GF-D8 (cell line): ENCODE measurements at places on chromosomes 4 and X.

- no peak for DNase-seq
Observed at GRCh38 chr4:181475781-181476507, 767.3 kb upstream of the TENM3 start.

GRCh38 chr4:84495794-84496261, 3.3 kb downstream of the NKX6-1 start:
- DNase-seq: no peak

DNA sequence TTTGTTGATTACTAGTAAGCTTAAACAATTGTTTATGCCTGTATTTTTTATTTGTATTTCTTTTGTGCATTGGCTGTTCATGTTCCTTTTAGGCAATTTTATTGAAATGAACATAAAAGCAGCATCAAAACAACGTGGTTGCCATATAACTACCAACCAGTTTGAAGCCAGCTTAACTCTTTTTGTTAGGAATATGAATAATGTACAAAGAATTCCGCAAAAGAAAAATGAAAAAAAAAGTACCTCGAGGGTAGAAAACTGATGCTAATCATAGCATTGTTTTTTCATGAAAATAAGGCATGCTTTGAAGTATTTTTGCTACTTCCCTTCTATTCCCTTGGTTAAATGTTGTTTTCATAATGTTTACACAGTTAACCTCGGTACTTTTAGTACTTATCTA, 1024.0 kb upstream of the SLIT2 start:
- DNase-seq: no peak

DNA sequence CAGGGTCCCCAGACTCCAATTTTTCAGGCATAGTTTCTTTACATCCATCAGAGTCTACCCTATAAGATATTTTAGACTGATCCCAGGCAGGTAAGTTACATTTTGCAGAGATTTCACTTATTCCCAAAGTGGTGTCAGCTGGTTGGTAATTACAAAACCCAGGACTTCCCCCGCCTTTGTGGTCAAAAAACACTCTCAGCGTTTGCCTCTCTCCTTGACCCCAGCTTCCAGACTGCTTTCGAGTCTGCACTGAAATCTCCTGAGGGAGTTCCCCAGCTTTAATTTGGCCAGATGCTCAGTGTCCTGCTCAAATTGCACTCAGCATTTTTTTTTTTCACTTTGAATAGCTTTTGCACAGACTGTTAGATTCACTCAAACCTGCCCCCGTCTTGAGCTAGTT, 11.2 kb upstream of the AMOT start:
- no peak for DNase-seq

DNA sequence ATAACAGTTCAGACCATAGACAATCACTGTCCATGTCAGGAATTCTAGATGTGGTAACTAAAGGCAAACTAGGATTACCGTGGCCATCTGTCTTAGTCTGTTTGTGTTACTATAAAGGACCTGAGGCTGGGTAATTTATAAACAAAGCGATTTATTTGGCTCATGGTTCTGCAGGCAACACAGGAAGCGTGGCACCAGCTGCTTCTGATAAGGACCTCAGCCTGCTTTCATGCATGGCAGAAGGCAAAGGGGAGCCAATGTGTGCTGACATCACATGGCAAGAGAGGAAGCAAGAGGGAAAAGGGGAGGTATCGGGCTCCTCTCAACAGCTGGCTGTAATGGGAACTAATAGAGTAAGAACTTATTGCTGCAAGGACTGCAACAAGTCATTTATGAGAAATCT, 376.7 kb downstream of the GPM6A start:
- peak; percentile 14 for DNase-seq

GRCh38 chr4:48329976-48330375, 11.4 kb upstream of the SLAIN2 start:
- DNase-seq: no peak

DNA sequence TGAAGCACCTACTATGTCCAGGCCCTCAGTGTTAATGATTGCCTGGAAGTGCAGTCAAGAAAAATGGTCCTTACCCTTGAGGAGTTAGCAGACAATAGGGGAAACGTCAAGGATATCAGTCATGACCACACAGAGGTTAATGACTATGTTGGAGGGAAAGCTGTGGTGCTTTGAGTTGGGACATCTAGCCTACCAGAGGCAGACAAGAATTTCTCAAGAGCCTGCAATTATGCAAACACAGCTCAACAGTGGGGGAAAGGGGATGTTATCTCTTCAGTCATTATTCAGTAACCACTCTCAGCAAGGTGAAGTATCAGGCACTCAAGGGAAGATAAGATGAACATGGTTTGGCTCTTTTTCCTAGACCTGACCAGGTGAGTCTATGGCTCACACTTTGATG, 7.0 kb upstream of the FGFBP1 start:
- DNase-seq: peak; percentile 33

- DNase-seq: no peak
Observed at GRCh38 chrX:2550328-2551020, 49.7 kb upstream of the DHRSX start.
